CMK (cell line): ENCODE measurements at places on chromosomes 1 and 21.

DNA sequence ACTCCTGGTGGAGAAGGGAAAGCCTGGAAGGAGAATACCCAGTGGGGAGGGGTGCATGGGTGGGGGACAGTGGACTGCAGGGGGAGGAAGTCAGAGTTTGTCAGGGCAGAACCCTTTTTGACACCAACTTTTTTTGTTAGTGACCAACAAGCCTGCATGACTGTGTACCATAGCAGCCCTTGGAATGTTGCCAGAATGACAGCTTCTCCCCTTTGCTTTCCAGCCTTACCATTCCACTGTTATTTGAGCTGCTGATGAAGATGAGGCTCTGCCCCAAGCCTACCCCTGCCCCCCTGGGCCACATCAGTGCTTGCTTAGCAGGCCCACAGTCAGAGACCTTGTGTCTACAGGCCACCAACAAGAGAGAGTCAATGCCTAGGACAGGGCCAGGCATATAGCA is 341.2 kb downstream of the HHAT start:
- DNase-seq = no peak

DNA sequence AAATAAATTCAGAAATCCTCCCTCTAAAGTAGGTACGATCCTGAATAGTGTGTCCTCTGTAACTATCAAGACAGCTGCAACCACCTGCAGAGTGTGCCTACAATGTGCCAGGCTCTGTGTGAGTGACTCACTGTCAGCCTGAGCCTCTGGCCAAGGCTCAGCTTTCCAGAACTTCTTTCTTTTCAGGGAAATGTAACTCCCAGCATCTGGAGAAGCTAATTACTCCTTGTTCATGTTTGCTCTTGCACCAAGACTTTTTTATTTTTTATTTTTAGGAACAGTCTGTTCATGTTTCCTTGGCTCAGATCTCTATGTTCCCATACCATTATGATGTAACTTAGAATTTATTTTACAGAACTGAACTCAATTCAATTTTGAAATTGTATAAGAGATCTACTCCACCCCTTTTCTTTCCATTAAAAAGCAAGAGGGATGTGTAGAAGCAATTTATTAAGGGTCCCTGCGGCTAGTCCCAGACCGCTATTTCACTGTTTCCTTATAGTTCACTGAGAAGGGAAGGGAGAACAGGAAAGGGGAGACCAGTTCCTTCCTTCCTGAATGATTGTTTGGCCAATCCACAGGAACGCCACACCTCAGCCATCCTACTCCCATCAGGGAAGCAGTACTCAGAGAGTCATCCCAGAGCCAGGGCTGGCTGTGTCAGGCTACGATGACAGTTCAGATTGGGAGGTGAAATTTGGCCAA is 112.4 kb upstream of the ZNF648 start:
- no peak for DNase-seq

DNA sequence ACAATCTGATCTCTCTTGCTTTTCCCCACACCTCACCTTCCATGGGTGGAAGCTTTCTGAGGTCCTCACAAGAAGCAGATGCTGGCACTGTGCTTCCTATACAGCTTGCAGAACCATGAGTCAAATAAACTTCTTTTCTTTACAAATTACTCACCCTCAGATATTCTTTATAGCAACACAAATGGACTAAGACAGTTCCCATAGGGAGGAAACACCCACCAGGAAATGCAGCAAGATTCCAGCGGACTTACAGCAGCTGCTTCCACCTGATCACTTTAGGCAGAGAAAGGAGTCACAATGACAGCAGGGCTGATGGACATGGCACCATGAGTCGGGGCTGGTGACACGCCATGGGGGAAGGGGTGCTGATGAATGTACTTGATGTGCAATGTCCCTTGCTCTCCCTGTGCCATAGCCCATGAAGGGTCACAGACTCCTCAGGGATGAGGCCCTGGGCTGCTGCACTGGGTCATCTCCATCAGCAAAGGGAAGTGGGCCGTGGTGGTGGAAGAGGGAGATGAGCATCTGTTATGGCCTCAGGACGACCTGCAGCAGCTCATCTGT is 53.9 kb downstream of the PRSS38 start:
- no peak for DNase-seq

GRCh38 chr1:5430911-5431697 is 561.1 kb downstream of the NPHP4 start:
- DNase-seq = no peak

DNA sequence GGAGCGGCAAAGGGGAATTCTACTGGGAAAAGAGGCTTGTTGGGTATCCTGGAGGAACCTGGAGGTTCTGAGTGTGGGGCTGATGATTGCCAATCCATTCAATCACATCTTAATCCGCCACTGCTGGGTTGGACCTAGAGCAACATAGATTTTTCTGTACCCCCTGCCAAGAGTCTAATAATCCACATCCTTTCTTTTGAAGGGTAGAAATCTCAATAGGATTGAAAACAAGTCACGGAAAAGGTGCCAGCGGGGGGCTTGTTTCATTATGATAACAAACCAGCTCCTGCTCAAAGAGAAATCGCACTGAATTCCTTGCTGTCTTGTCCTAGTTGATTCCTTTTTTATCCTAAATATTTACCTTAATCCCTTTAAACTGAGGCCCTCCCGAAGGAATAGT is 528.5 kb downstream of the ADGRL2 start:
- DNase-seq = no peak

- DNase-seq = no peak
These were observed 20.0 kb downstream of the CITED4 start for GRCh38 chr1:40842207-40842606.

- no peak for DNase-seq
These were observed 16.0 kb downstream of the ADSS2 start for GRCh38 chr1:244435562-244436205.

DNA sequence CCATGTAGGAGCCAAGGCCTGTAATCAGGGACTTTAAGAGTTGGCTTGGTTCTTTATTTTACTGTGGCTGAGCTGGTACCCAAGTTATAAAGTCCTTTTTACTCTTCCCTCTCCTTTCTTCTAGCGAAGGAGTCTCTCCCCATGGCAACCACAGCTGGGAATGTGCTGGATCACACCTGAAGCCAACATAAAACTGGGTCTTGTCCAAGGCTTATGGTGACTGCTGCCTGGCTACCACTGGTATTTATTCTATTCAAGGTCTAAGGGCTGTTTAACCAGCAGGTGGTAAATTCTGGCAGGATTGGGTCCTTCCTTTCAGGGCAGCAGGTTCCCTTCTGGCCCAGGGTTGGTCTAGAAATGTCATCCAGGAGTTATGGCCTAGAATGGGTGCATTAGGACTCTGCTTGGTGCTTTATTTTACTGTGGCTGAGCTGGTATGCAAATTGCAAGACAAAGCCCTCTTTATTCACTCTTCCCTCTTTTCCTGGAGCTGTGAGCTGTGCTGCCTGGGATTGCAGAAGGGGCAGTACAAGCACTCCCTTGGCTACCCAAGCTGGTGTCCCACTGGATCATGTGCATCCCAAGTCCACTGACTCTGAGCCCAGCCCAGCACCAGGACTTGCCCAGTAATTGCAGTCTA is 26.6 kb downstream of the SLC22A15 start:
- no peak for DNase-seq
